ENCODE measurements at places on chromosomes 3 and 15.

- no peak for DNase-seq
These were observed 11.9 kb upstream of the C3orf38 start for GRCh38 chr3:88137836-88138235.

- no peak for DNase-seq
These were observed 940 bp upstream of the ACY1 start for GRCh38 chr3:51982352-51982837.

GRCh38 chr15:79314811-79315210 is 3.9 kb downstream of the TMED3 start:
- no peak for DNase-seq

DNA sequence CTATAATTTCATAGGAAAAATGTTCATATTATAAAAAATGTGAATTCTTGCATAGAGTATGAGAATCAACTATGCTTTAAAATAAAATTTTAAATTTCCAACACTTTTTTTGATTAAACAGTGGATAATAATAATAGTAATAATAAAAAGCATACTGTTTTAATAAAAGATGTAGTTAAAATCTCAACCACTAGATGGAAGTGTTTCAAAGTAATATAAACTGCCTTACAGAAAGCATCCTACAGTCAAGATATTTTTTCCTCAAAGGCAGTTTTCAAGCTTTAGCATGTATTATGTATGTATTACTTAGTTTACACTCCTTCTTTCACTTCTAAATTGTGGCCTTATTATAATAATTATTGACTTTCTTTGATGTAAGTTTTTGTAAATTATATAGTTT is 217.5 kb downstream of the CHL1 start:
- DNase-seq = no peak

- DNase-seq = no peak
These were observed 50.2 kb downstream of the KCNAB1 start for GRCh38 chr3:156170571-156170970.

- no peak for DNase-seq
These were observed 150.1 kb downstream of the SLCO3A1 start for GRCh38 chr15:92003515-92004067.

GRCh38 chr3:116963802-116964201 is 254.2 kb downstream of the TUSC7 start:
- DNase-seq = no peak

GRCh38 chr3:115074502-115074901 is 72.6 kb downstream of the ZBTB20 start:
- DNase-seq = no peak

GRCh38 chr3:105083945-105084344 is 282.8 kb upstream of the ALCAM start:
- no peak for DNase-seq

DNA sequence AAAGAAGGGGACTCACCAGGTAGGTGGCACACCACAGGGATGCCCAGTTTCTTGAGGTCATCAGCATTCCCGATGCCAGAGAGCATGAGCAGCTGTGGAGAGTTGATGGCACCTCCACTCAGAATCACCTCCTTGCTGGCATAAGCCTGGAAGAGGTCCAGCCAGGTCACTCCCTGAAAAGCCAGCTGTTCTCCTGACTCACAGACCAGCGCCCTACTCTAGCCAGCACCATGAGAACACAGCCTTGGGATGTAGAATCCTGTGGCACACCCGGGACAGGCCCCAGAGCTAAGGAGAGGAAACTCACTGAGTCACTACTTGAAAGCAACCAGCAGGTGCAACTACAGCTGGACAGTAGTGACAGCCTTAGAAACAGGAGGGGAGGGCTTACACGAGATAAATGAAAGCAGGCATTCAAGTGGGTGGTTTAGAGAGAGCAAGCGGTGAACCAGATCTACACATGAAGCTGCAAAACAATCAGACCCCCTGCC is 24.5 kb downstream of the CHDH start:
- DNase-seq = no peak

DNA sequence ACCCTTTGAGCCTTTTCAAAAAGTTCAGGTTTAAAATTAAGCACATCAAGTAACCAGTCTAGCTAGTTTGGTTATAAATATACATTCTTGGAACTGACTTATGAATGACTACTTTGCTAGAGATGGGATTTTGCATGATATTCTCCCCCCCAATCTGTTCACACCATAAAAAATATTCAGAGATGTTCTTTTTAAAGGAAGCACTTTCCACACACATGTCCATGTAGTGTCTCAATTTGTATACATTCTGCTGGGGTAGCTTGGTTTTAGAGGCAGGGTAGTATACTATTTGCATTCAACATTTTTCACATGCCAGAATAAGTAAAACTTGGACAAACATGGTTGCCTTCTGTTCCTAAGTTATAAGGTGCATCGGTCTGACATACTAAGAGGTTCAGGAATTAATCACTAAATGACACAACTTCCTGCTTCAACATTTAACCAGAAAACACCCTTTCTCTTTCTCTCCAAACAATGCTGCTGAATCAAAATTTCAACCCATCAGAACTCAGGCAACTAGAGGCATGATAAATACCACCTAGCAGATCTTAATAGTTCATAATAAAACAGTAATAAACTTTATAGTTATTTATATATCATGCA is 57.0 kb downstream of the SUMF1 start:
- no peak for DNase-seq

GRCh38 chr3:124882816-124883747 is 4.1 kb downstream of the ITGB5 start:
- no peak for DNase-seq

DNA sequence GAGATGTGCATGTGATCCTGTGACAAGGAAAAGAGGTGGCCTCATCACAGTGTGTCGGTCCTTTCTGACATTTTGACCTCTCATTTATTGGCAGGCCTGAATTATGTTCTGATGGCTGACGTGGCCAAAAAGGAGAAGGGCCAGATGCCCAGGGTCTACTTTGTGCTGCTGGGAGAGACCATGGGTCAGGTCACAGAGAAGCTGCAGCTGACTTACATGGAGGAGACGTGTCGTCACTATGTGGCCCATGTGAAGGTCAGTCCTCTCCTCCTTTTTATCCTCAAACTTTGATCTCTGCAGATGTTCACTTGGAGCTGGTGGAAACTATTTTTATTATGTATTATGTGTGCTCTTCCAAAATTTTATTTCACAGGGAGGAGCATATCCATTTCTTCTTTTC is 319.3 kb upstream of the CTDSPL start:
- DNase-seq = no peak

GRCh38 chr3:77281721-77282120 is 241.8 kb downstream of the ROBO2 start:
- DNase-seq = no peak

DNA sequence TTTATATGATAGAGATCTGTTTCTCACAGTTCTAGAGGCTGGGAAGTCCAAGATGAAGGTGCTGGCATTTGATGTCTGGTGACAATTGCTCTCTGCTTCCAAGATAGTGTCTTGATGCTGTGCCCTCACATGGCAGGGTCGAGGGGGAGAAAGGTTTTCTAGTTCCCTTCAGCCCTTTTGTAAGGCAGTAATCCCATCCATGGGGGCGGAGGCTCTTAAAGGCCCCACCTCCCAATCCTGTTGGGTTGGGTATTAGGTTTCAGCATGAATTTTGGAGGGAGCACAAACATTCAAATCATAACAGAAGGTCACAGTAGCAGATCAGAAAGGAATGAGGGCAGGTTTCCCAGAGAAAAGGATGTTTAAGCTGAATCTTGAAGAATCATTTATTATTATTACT is 601.7 kb upstream of the ZNF717 start:
- no peak for DNase-seq

DNA sequence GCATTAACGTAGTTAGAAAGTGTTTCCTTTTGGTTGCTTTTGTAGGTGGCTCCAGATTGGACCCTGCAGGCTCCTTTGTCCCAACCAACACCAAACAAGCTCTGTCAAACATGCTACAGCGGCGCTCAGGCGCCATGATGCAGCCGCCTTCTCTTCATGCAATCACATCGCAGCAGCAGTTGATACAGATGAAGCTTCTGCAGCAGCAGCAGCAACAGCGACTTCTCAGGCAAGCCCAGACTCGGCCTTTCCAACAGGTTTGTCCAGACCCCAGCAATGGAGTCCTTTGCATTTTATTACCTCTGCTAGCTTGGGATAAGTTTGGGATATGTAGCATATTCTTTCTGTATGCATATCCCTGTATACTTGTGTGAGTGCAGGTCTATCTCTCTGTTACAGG is 10.1 kb upstream of the P2RY12 start:
- DNase-seq = no peak

DNA sequence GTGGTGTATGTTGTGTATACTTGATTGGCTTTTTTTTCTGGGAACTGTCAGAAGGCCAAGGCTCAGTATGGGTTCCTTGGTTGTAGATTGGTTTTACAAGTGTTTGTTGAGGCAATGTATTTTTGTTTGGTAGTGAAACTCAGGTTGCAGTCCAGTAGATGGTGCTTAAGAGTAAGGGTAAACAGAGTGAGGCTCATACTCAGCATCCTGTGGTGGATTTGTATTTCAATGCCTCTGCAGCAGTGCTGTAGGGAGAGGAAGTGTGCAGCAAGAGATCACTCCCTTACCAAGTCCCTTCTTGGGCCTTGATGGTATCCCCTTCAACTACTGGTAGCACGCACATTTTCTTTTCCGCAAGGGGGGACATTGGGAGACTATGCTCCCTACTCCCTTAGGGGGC is 428.5 kb upstream of the CNTN3 start:
- no peak for DNase-seq

GRCh38 chr3:127925384-127925783 is 10.4 kb downstream of the KBTBD12 start:
- DNase-seq = no peak

DNA sequence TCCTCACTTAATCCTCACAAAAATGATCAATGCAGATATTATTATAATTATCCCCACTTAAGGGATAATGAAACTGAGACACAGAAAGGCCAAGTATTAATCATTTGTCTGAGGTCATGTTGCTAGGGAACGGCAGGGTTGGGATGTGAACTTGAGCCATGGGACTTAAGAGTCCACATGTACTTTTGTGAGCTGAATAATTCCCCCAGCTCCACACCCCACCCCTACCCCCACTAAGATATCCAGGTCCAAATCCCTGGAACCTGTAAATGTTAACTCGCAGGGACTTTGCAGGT is 290.5 kb upstream of the GADL1 start:
- DNase-seq = no peak

DNA sequence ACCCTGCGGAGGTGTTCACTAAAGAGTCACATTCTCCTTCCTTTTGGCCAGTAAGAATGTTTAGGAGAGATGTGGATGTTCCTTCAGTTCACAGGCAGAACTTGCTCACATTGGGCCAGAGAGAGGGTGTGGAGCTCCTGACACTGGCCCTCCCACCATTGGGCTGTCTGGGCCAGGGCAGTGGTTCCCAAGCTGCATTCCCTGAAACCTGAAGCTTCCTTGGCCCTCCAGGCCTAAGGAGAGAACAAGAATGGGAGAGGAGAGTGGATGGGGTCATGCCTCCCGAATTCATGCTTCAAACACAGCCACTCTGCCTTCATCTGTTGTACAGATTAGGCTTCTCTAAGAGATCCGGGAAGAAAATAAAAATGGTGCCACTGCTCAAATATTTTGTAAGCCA is 257.4 kb downstream of the RORA start:
- no peak for DNase-seq

GRCh38 chr3:138861798-138862197 is 27.1 kb upstream of the PIK3CB start:
- no peak for DNase-seq

DNA sequence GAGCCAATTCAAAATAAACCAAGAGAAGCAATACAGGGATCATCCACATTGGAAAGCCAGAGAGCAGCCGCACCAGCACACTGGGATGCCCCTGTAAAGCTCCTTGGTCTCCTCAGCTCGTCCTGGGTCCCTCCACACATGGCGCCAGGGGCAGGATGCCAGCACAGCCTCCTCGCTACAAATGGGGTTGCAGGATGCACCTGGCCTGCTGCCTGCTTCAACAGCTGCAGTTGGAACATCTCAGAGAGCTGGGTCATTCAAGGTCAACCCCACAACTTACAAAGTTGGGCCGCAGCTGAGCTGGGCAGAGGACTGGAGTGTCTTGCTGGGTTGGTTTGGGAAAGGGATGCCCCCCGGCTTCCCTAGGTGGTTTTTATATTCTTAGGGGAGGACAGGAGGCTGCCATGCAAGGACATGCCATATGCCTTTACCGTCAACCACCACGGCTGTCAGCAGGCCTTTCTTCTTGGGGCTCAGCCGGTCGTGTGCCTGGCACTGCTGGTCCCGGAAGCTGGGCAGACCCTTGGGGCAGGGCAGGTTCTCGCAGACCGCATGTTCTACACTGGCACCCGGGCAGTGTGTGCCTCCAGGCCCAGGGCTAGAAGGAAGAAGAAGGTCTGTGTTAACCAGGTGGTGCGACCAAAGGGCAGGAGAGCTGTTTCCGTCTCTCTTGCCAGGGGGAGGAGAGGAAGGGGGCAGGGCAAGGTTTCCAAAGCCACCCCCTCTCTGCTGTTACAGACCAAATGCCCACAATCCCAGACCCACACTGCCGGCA is 225.2 kb downstream of the ADAMTS17 start:
- DNase-seq = no peak

Measured in activated T-helper 1 cell treated with Interleukin-2 at 50 U/mL for 16 hours (primary cell).